Heart right ventricle (tissue), 16 donors: ENCODE measurements at places on chromosomes 2 and 18. TPM values are rescaled to one million over a fixed set of nuclear protein-coding genes. Genes with fewer than 3 reads are reported as not detected.

Gene ALPG
- total RNA-seq, result not detected

Gene GREB1L
- 6.2 TPM for total RNA-seq

DNA sequence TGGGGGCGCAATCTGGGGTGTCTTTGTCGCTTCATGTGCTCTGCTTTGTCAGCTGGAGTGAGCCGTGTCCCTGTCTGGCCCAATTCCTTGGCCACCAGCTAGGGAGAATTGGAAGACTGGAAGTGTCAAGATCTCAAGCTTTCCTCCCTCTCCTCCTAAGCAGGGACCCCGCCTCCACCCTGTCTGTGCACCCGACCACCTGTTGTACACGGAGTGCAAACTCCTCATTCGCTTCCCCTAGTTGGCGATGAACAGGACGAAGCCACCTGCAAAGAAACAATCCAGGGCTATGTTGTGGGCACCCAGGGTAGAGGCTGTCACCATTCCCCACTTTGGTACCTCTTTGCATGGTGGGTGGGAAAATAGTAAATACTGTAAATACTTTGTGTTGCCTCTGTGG lies 1.7 kb upstream of the DQX1 start:
- H3K27me3 ChIP-seq, result no peaks in the 10 kb centered on the region
- H3K36me3 ChIP-seq, result peaks cover 14% of the 10 kb centered on the region
- H3K27ac ChIP-seq, result no peak overlapping the region
- DNase-seq, result no peak
- no peak overlapping the region for H3K4me3 ChIP-seq

Gene NAT8
- not detected for total RNA-seq

Gene BCL11A
- total RNA-seq, result 23.2 TPM

DNA sequence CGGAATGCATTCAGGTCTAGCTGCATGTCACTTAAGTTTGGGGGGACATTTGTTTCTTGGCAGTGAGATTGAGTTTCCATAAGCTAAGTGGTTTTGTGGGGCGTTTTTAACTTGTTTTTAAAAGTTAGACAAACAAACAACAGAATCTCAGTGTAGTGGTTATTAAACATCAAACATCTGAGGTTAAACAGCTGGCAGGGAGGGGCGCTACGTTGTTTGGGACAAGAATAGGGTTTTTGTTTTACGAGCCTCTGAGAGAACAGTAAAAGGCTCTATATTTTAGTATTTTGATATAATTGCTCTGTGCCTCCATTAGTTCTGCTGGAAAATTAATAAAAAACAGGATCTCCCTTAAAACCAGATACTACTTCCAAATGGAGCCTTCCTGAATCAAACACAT lies 41.6 kb upstream of the TMEM177 start:
- H3K36me3 ChIP-seq, result no peaks in the 10 kb centered on the region
- peaks cover 4% of the 10 kb centered on the region for H3K4me1 ChIP-seq
- no peak for DNase-seq
- no peak overlapping the region for H3K4me3 ChIP-seq
- no peak overlapping the region for H3K27ac ChIP-seq

DNA sequence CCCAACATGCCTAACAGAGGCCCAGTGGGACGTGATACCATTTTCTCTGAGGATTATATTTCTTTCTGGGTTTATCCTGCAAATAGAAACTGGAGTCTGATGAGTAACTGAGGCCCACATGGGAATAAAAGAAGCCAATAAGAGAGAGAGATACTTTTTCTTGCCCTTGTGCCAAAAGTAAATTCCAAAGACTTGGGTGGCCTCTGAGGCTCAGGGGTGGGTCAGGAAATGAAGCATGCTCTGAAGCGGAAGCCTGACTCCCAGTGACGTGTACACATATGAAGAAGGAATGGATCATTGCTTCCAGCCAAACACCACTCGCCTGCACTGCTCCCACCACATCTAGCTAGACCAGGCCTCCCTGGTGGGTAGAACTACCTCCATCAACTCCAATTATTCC lies 273.6 kb upstream of the NCKAP5 start:
- no peaks in the 10 kb centered on the region for H3K36me3 ChIP-seq
- H3K27me3 ChIP-seq, result no peaks in the 10 kb centered on the region
- no peaks in the 10 kb centered on the region for H3K4me1 ChIP-seq
- no peak for DNase-seq

Gene BBS5
- 8.1 TPM for total RNA-seq

DNA sequence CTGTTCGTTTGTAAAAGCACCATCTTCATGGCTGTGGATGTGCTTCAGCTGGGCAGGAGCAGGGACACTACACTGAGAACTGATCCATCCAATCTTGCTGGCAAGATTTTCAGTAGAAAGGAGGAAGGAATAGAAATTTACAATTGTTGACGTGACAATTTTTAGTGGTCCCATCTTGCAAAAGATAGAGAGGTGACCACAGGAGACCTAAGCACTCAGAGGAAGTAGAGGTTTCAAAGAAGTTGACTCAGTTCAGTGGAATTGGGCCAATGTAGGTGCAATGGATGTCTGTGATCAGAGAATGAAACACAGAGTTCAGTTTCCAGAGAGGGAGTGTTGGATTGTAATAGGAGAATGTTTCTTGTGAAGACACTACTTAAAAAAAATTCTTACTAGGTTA lies 1.4 kb downstream of the UGT1A5 start:
- H3K27ac ChIP-seq, result no peak overlapping the region
- DNase-seq, result no peak
- no peaks in the 10 kb centered on the region for H3K36me3 ChIP-seq
- H3K4me3 ChIP-seq, result no peak overlapping the region

- H3K27ac ChIP-seq, result no peak overlapping the region
- H3K36me3 ChIP-seq, result no peaks in the 10 kb centered on the region
- peaks cover 16% of the 10 kb centered on the region for H3K4me1 ChIP-seq
Measured at GRCh38 chr18:7604361-7604760, 37.2 kb downstream of the PTPRM start.

Gene IL36RN
- not detected for total RNA-seq

- no peaks in the 10 kb centered on the region for H3K36me3 ChIP-seq
- H3K27me3 ChIP-seq, result no peaks in the 10 kb centered on the region
- peaks cover 4% of the 10 kb centered on the region for H3K4me1 ChIP-seq
- no peak overlapping the region for H3K4me3 ChIP-seq
Measured at GRCh38 chr2:181466661-181467576, 9.7 kb downstream of the ITGA4 start.
